Coronary artery (tissue), 2 donors: ENCODE measurements at places on chromosomes 6 and 20.
A peak's percentile ranks its signal among the peaks of the same experiment; 100 is the strongest.

DNA sequence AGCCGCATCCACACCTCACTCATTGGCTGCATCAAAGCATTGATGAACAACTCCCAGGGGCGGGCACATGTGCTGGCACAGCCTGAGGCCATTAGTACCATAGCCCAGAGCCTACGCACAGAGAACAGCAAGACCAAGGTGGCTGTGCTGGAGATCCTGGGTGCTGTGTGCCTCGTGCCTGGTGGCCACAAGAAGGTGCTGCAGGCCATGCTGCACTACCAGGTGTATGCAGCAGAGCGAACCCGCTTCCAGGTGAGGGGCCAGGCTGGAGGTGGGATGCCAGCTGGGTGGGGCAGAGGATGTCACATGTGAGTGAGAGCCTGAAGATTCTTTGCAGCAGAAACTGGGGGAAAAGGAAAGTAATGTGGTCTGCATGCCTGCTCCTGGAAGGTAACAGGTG is 66.7 kb downstream of the MOCS1 start:
- no peak for DNase-seq

- DNase-seq: no peak
These were observed 46.8 kb upstream of the INSM1 start for GRCh38 chr20:20321134-20321533.

DNA sequence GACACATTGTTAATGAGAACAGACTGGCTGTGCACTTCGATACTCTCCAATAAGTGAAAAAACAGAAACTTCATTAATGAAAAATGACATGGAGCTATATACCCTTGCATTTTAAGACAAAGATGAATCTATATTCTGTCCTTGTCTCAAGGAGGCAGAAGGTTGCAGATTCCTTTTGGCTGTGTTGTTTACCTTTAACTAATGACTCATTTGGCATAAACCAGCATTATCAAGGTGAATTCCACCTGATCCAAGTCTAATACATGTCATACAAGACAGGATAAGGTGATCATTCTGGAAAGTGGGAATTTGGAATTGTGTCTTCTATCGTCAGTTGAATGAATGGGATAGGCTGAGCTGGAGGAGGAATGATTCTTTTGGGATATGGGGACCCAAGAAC is 192.9 kb downstream of the PLCB4 start:
- DNase-seq: no peak

DNA sequence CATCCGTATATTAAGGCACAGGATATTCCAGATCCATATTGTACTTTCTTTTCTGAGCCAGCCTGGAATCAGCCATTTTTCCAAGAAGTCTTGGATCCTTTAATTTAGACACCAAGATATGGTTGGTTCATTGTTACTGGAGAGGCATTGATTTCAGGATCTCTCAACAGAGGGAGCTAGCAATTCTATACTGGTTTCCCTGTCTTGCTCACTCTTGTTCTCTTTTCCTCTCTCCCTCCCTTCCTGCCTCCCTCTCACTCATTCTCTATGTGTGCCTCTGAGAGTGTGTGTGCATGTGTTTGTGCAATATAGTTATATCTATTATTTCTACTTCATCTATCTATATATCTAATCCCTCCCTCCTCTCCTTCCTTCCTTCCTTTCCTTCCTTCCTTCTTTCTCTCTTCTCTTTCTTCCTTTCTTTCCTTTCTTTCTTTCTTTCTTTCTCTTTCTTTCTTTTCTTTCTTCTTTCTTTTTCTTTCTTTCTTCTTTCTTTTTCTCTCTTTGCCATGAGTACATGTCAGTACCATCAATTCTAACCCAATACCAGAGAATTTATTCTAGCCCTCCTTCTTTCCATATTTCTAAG is 299.1 kb downstream of the EPHA7 start:
- no peak for DNase-seq

DNA sequence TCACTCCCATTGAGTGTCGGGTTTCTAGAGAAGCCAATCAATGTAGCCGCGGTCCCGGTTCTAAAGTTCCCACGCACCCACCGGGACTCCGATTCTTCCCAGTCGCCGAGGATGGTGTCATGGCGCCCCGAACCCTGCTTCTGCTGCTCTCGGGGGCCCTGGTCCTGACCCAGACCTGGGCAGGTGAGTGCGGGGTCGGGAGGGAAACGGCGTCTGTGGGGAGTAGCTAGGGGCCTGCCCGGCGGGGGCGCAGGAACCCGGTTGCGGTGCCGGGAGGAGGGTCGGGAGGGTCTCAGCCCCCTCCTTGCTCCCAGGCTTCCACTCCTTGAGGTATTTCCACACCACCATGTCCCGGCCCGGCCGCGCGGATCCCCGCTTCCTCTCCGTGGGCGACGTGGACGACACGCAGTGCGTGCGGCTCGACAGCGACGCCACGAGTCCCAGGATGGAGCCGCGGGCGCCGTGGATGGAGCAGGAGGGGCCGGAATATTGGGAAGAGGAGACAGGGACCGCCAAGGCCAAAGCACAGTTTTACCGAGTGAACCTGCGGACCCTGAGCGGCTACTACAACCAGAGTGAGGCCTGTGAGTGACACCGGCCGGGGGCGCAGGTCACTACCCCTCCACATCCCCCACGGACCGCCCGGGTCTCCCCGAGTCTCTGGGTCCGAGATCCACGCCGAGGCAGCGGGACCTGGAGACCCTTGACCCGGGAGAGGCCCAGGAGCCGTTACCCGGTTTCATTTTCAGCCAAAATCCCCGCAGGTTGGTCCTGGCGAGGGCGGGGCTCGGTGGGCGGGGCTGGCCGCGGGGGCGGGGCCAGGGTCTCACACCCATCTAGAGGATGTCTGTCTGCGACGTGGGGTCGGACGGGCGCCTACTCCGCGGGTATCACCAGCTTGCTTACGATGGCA is 35.2 kb upstream of the HLA-G start:
- no peak for DNase-seq

GRCh38 chr20:40821429-40821828 is 132.4 kb upstream of the MAFB start:
- no peak for DNase-seq

GRCh38 chr6:169248521-169248971 is 5.1 kb downstream of the THBS2 start:
- peak; percentile 70 for DNase-seq

DNA sequence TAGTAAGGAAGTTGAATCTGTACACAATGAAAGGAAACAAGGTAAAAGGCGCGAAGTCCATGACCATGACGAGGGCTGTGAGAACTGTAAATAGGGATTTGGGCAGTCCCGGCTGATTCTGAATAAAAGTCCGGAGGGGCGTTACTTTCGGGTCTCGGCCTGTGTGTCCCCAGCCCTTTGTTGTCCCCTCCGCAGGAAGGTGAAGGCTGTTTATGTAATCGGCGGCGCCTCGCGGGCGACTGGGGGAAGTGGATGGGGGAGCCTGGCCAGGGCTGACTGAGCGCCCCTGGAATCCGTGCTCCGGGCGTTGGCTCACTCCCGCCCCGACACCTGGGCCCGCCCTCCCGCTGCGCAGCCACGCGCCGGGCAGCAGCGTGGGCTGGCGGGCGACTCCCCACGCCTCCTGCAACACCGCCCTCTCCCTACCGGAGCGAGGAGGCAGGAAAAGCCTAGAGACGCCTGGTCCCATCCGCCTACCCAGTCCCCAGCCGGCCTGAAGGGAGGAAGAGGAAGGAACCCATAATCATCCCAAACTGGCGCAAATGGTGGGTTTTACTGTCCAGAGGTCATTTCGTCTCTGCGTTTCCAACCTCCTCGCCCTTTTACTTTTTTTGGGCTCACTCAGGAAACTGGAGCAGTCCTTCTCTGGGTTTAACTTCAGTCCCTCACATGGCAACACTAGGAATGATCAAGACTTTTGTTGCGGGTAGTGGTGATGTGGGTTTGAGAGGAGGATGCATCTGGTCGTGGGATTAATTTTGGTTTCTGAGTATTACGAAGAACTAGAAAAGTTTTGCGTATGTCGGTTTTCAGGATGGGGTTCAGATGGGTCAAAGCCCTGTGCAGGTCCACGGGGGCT is 12.1 kb downstream of the TRIM31 start:
- DNase-seq: no peak

- DNase-seq: no peak
These were observed 116.6 kb upstream of the INSM1 start for GRCh38 chr20:20251317-20251716.

- no peak for DNase-seq
These were observed 27.0 kb downstream of the HECA start for GRCh38 chr6:139161817-139162284.

DNA sequence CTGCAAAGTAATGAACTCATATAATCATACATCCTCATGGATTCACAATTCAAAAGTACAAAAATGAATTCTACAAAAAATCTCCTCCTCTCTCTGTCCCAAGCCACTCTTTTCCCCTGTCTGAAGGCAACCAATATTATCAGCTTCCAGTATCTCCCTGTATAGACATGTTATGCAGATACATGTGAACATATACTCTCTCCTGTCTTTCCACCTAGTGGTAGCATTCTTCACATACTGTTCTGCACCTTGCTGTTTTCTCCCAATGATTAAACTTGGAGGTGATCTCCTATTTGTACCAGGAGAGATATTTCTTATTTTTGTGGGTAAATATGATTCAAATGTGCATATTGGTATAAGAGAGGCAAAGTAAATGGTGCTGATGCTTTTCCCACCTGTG is 416.4 kb downstream of the EPM2A start:
- no peak for DNase-seq

DNA sequence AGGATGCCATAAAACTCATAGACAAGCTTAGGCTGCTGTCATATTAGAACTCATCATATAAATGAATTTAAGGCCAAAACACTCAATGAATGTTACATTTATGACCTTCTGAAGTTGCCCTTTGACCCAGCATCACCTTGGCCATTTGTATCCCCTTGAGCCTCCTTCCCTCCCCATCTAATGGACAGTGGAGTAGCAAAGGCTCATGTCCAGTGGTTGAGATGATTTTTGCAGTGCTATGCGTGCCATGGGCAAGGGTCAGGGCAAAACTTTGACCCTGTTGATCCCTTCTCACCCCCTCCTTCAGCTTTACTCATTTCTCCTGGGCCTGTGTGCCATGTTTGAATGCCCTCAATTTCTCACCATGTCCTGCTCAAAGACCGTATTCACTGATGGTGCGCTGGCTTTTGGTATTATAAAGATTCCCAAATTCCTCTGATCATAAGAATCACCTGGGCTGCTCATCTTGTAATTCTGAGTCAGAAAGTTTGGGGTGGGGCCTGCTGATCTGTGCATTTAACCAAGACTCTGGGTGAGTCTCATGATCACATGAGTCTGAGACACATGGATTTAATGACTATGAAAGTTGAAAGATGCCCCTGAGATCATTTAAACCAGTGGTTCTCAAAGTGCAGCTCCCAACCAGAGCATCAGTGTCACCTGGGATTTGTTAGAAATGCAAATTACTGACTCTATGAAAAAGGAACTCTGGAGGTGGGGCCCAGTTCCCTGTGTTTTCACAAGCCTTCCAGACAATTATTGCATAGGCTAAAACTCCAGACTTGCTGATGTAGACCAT is 57.5 kb upstream of the IL20RA start:
- no peak for DNase-seq

- no peak for DNase-seq
These were observed 40.0 kb upstream of the CLDN20 start for GRCh38 chr6:155223646-155224451.

DNA sequence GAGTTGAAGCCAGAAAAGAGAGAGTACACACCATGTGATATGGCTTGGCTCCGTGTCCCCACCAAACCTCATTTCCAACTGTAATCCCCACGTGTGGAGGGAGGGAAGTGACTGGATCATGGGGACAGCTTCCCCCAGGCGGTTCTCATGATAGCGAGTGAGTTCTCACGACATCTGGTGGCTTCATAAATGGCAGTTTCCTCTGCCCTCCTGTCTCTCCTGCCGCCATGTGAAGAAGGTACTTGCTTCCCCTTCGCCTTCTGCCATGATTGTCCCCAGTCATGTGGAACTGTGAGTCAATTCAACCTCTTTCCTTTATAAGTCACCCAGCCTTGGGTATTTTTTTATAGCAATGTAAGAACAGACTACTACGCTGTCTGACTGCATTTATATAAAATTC is 40.3 kb downstream of the TAF4 start:
- no peak for DNase-seq

DNA sequence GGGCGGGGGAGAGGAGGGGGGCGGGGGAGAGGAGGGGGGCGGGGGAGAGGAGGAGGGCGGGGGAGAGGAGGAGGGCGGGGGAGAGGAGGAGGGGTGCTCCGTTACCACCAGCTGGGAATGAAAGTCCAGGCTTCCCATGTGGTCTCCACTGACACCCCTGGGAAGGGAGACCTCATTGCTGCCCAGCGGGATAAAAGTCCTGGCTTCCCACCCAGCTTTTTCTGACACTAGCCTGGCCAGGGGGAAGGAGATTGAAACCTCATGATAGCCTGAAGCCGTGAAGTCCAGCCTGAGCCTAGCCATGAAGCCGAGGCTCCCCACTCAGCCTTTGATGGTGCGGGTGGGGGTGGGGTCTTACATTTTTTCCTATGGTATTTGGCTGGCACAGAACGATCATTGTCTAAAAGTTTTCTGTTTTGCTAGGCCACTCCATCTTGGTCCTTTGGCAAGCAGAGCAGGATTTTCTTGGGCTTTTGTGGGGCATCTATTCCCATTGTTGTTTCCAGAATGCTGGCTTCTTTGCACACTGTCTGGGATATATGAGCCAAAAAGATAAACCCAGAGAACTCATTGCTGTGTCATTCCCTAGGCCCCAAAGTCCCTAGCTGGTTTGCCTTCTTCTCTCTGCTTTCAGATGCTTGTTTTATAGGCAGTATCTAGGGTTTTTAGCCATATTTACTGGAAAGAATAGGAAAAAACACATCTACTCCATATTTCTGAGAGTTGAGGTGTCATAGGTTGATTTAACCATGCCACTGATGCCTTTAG is 67.9 kb upstream of the RNF24 start:
- DNase-seq: peak; percentile 68

- no peak for DNase-seq
These were observed 332.6 kb downstream of the ADGRB3 start for GRCh38 chr6:68967549-68968300.

GRCh38 chr6:33318426-33319073 is 1.0 kb upstream of the ZBTB22 start:
- DNase-seq: no peak

- DNase-seq: peak; percentile 84
These were observed 25.2 kb downstream of the TRAM2 start for GRCh38 chr6:52551483-52552277.

DNA sequence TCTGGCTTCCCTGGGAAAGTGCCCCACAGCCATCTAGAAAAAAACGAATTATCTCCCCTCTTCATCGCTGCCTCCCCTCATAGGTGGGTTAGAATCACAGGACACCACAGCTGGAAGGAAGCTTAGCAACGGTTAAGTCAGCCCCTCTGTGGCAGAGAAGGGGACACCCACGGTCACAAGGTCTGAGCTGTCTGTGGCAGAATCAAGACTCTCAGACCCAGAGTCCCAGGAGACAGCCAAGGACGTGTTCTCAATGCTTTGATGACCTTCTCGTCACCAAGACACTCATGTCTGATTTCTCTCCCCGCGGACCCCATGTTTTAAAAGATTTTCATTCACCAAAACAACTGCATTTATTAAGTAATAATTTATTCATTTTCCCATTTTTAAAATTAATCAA is 221.5 kb downstream of the NRN1 start:
- peak; percentile 11 for DNase-seq

GRCh38 chr6:69795469-69796072 is 1.2 kb downstream of the LMBRD1 start:
- no peak for DNase-seq
